Stimulated activated CD8-positive, alpha-beta memory T cell treated with anti-CD3 and anti-CD28 coated beads, Interleukin-2, amount 100 ng/mL, for 1 hour (primary cell): ENCODE measurements at places on chromosomes 1 and 21.

GRCh38 chr1:200306944-200307754 is 102.7 kb downstream of the ZNF281 start:
- DNase-seq, result no peak

GRCh38 chr1:237269938-237270337 is 228.0 kb downstream of the RYR2 start:
- no peak for DNase-seq

DNA sequence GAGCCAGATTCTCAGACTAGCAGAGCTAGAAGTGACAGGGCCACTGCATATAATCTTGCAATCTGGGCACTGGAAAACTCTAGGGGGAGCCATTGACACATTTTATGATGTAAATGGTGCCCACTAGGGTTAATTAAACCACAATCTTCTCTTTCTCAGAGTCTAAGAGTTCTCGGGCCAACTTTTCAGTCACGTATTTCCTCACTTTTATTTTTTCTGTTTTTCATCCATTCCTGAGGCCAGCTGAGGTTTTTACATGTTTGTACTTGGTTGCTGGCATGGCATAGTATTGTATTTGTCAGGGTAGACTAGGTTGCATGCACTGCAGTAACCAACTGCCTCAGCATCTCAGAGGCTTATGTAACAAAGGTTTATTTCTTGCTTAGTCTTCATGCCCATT is 138.2 kb downstream of the ZNF326 start:
- DNase-seq, result no peak

- no peak for DNase-seq
These were observed 243.0 kb downstream of the PDE4B start for GRCh38 chr1:66035616-66036245.

DNA sequence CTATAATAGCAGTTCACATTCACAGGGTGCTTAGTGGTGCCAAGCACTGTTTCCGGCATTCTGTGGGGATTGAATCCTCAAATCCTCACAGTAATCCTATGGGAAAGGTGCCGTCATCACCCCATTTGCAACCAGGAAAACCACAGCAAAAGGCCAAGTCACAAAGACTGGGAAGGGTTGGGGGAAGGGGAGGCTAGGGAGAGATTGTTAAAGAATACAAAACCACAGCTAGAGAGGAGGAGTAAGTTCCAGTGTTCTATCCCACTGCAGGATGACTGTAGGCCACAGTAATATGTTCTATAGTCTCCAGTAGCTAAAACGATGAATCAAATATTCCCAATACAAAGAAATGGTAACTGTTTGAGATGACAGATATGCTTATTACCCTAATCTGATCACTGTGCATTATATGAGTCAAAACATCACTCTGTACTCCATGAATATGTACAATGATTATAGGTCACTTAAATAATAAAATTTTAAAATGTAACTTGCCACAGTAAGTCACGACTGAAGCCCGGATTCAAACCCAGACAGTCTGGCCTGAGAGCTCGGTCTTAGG is 256.8 kb downstream of the TOMM20 start:
- no peak for DNase-seq

GRCh38 chr21:17550671-17551308 is 37.9 kb downstream of the CXADR start:
- DNase-seq, result no peak

GRCh38 chr1:32454726-32455125 is 10.1 kb upstream of the ZBTB8B start:
- no peak for DNase-seq

DNA sequence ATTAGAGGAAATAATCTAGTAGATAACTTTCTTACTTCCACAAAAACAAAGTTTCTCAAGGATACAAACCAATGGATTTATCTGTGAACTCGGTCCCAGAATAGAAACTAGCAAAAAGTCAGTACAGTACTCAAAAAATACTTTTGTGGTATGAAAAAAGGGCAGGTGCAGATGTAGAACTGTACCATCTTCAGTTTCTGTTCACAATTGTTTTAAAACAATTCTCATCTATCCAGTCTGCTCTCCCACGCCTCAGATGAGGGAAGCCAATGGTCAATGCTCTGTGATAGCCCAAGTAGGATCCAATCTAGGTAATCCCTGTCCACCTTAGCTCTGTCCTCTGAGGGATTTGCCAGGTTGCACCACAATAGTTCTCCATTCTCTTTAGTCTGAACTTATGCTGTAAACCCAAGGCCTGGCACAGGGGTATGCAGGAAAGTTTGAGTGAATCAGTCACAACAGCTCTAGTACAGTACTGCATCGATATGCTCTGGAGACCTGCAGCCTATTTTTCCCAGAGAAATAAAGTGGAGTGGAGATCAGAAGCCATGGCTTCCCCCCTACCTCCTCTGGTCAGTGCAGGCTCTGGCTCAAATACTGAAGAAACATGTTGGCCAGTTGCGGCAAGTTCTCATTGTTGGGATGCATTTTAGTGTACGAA is 1.4 kb downstream of the KTI12 start:
- DNase-seq, result no peak

- no peak for DNase-seq
These were observed 11.9 kb downstream of the LYPLAL1 start for GRCh38 chr1:219185486-219186117.

GRCh38 chr1:52571783-52572182 is 18.9 kb upstream of the TUT4 start:
- DNase-seq, result no peak

GRCh38 chr21:45259206-45259840 is 28.4 kb downstream of the POFUT2 start:
- DNase-seq, result no peak

DNA sequence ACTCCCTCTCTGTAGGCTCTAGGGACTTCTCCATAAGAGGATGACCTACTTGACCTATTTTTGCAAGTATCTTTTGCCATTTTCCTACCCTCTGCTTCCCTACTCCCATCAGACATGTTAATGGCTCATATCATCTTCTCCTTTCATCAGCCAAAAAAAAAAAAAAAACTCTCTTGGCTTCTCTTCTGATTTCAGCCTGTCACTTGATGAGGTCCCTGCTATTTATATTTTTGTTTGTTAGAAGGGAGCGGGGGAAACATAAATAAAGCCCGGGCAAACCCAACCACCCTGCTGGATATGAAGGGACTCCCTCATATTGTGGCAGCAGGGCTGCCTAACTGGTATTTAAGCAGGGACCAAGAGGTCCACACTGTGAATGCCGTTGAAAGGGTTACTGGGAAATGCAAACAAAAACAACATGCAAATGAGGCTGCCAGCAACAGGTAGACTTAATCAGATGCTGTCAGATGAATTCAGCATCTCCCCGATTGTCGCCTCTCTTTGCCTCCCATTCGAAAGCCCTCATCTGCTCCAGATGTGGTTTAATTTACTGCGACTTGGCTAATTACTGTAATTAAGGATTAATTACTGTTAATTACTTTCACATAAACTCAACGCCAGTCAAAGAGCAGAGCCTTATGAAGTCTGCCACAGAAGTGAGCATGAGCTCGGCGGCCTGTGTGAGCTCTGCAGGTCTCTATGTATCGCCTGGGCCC is 172.3 kb downstream of the PBX1 start:
- DNase-seq, result no peak

DNA sequence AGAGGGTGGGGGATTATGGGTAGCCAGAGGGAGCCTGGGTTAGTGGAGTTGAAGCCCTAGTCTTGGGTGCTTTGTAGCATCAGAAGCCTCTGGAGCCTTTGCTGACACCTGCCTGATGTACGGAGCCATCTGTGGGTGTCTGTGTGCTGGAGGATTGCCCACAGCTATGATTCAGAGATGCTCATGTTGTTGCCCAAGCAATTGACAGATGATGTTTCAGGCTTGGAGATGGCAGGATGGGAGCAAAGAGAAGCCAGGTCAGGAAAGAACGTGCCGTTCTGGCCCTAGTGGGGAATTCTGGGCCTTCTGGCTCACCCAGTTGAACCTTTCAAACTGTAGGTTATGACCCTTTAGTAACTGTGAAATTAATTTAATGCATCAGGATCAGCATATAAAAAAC is 27.6 kb downstream of the COQ8A start:
- no peak for DNase-seq

DNA sequence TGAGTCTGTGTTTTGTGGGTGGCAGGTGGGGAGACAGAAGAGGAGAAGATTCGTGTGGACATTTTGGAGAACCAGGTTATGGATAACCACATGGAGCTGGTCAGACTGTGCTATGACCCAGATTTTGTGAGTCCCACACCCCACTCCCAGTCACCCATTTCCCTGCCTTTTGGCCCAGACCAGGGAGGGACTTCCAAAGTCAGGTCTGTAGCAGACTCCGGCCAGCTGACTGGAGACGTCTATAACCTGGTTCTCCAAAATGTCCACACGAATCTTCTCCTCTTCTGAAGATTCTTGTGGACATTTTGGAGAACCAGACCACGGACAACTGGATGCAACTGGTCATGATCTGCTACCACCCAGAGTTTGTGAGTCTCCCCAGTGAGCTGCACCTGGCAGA is 1.6 kb downstream of the GSTM5 start:
- DNase-seq, result no peak

- DNase-seq, result no peak
These were observed 155.0 kb upstream of the EDN2 start for GRCh38 chr1:41639332-41639936.
